ENCODE measurements at places on chromosomes 5 and 9.
A peak's percentile ranks its signal among the peaks of the same experiment; 100 is the strongest.

- peak; percentile 91 for DNase-seq
Observed at GRCh38 chr5:149205625-149206523, 64.6 kb downstream of the ABLIM3 start.

DNA sequence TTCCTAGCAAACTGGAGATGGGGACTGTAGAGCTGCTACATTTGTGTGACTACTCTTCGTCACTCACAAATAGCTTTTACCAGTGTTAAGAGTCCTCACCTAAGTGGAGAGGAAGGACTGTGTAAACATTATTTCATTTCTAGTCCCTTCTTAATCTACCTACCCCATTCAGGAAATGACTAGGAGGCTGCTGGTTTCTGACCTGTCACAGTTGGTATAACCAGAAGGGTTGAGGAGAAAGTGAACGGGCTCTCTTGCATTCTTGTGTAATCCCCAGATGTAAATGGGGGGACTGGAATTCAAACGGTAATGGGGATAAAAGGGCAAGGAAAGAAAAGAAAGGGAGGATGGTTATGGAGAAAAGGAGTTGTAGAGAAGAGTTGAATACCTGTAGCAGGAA, 35.4 kb upstream of the BNIP1 start:
- no peak for DNase-seq

DNA sequence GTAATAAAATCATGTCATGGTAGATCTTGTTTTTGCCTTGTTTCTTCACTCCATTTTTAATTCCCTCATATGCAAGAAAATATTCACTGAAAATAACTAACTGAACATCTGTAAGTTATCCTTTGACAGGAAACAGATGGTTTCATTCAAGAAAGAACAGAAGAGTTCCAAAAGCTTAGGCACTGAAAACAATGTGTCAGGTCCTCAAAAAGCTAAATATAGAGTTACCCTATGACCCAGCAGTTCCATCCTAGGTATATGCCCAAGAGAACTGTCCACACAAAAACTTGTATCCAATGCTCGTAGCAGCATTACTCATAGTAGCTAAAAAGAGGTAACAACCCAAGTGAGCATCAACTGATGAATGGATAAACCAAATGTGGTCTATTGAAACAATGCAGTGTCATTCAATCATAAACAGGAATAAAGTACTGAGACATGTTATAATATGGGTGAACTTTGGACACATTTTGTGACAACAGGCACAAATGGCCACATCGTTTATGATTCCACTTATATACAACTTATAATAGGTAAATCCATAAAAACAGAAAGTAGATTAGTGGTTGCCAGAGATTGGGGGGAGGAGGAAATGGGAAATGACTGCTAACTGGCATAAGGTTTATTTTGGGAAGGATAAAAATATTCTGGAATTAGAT, 231.0 kb downstream of the FRMD3 start:
- DNase-seq, result no peak

GRCh38 chr5:125413496-125414274, 667.2 kb upstream of the ZNF608 start:
- DNase-seq, result no peak

DNA sequence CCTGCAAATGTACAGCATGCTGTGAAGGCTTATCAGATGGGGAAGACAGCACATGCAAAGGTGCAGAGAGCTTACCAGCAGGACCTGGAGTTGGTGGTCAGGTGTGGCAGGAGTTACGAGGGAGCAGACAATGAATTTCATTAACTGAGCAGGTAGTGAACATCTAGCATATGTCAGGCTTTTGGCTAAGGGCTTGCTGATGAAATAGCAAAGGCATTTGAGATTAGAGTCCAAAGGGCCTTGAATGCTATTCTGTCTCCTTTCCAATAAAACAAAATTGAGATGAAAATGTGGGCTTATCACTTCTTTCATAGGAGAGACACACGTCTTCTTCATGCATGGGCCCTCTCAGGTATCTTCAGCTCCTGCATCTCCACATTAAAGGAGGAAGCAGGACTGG, 36.6 kb upstream of the PPARGC1B start:
- DNase-seq, result no peak

DNA sequence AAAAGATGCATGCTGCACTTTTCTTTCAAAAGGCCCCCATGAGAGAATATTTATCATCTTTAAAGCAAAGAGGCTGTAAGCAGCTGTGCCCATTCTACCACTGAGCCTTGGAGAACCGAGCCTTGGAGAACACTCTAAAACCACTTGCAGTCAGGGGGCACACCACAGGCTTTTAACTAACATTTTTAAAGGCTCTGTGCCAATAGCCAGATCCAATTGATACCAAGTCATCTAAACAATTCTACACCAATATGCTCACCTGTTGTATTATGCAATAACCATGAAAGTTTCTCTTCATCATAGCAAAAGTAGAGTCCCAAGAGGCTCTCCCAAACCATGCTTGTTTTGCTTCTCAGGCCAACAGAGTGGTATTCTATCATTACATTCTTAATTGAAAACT, 1090.5 kb upstream of the SEMA6A start:
- DNase-seq, result no peak

GRCh38 chr5:57435701-57436134, 46.9 kb downstream of the ACTBL2 start:
- DNase-seq, result peak; percentile 59

DNA sequence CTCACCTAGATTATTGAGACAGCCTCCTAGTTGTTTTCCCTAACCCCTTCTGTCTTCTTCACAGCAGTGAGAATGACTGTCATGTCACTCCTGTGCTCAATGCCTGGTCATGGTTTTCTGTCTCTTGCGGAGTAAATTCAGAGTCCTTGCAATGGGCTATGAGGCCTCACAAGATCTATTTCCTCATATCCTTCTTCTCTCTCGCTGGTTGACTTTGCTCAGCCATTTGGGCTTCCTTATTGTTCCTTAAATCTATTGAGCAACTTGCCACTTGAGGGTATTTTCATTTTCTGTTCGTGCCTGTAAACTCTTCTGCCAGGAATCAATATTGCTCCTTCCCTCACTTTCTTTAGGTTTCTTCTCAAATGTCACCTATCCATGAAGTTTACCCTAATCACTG, 9.0 kb downstream of the PPP3R2 start:
- DNase-seq, result no peak

GRCh38 chr5:139648205-139649081, at the start of gene CXXC5:
Gene CXXC5 (plus strand): TSS chr5:139648349. CDS start chr5:139680524, 32,175 bp downstream.
- peak; percentile 74 for DNase-seq

DNA sequence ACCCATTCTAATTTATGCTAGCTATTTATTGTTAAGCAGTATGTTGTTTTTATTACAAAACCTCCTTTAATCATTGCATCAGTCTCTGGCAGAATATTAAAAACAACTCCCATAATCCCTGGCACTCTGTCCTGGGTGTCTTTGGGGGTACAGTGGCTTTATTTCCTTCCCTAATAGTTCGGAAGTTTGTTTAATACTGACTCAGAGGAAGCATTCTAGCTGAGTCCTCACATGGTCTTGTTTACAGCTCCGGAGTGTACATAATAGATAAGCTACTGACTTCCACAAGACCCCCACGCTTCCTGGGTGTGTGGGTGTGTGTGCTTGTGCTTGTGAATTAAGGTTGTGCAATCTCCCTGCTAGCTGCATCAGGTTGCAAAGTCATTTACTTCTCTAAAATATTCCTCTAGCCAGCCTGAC, 149.8 kb upstream of the CDKN2B start:
- DNase-seq, result peak; percentile 94

DNA sequence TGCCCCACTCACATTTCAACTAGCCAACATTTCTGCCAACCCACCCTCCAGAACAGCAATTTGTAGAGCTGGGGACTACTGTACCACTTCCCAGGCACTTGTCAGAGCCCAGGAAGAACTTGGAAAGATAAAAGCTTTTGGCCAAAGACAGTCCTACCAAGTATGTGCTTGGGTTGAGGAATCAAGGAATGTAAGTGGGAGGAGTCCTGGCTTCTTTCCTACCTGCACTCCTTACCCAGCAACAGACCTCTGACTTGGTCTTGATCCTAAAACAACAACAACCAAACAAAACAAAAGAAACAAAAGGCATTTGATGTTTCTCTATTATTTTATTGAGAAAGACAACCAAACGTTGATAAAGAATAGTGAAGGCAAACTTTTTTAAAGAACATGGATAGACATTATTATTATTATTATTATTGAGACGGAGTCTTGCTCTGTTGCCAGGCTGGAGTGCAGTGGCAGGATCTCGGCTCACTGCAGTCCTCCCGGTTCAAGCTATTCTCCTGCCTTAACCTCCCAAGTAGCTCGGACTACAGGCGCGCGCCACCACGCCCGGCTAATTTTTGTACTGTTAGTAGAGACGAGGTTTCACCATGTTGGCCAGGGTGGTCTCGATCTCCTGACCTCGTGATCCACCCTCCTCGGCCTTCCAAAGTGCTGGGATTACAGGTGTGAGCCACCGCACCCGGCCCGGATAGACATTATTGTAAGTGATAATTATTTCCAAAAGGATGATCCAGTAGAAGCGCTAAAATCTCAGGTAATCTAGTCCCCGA, 33.5 kb downstream of the ANXA2R start:
- no peak for DNase-seq

GRCh38 chr9:20357037-20357432, 265.3 kb downstream of the MLLT3 start:
- DNase-seq, result no peak

- no peak for DNase-seq
Observed at GRCh38 chr9:8888591-8888990, 1089.0 kb upstream of the DMAC1 start.

- DNase-seq, result peak; percentile 20
Observed at GRCh38 chr5:38666668-38667498, 110.4 kb upstream of the LIFR start.

DNA sequence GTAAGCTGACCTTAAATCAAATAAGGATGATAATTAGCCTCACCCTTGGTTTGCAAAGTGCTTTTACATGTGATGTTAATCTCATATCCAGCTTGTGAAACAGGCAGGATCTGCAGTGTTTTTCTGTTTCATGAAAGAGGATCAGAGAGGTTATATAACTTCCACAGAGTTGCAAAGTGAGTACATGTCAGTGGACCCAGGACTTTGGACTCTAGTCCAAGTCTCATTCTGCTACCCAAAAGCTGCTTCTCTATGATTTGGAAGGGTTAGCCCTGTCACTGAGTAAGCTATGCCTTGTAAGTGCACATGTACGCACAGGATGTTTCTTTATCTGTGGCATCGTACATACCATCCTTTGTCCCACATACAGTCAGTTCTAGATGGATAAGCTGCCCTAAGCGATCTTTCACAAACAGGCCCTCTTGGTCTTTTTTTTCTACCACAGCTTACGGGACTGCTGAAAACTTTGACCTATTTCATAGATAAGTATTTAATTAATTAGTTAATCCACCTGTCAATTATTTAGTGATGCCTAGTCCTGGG, 322.9 kb downstream of the TMEM38B start:
- DNase-seq, result no peak

DNA sequence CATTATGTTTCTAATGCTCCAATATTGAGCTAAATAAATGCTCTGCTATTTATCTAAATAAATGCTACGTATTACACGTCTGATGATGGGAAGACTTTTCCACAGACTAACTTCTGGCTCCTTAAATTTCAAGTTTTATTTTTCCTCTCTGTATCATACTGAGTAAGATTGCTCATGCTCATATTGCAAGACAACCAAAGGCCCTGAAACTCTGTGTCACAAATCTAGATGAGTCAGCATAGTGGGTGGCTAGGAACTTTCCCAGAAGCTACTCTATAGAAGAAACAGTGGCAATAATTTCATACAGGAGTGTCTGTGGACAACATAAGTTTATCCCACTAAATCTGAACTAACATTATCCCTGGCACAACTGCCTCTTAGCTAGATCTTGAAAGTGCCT, 53.0 kb upstream of the RFX3 start:
- DNase-seq, result peak; percentile 40
